CD4-positive, alpha-beta T cell treated with Interleukin-15 for 4 hours (primary cell): ENCODE measurements at places on chromosomes 2 and 18.
A peak's percentile ranks its signal among the peaks of the same experiment; 100 is the strongest.

DNA sequence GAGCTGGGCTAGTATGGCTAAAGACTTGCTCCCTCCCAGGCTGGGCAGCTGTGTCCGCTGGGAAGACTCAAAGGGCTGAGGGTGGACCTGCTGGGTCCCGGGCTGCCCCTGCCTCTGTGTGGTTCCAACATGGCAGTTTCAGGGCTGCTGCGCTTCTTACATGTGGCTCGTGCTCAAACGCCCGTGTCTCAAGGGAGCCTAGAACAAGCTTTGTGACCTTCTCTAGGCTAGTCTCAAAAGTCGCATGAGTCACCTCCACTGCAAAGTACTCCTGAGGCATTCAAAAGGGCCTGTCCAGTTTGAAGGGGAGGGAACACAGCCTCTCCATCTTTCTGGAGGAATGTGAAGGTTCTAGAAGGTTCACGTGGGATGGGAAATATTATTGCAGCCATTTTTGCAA lies 44.7 kb upstream of the RAB31 start:
- DNase-seq: no peak

DNA sequence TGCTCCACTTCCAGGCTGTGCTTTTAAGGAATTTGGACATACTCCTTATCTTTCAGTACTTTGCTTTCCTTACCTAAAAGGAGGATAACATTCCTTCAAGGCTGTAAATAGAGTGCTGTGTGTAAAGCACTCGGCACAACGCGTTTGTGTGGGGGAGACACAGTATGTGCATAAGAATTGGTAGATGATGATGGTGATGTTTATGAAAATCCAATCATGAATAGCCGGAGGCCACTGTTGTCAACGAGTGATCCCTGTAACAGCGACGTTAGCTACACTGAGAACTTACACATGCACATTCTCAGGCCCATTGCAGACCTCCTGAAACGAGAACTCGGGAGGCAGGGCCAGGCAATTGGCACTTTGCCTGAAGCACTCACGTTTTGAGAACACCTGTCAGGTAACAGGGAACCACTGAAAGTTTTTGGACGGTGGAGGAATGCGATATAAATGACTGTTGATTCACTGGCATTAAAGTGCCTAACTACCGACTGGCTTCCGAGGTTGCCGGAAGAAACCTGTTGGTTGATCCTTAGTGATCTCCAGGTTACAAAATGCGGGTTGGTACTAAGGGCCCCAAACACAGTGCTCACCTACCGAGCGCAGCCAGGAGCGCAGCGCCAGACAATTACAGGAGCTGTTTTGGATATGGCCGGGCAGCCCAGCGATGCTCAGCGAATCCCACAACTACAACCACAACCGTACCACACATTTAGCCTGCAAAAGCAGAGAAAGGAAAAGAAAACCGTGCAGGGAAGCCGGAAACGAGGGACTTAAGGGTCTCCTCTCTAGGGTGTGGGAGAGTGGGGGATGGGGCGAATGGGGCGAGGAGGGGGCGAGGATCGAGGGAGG lies 1.0 kb upstream of the MAP4K4 start:
- DNase-seq: peak; percentile 20

GRCh38 chr2:128344101-128344500 lies 25.4 kb upstream of the HS6ST1 start:
- no peak for DNase-seq

DNA sequence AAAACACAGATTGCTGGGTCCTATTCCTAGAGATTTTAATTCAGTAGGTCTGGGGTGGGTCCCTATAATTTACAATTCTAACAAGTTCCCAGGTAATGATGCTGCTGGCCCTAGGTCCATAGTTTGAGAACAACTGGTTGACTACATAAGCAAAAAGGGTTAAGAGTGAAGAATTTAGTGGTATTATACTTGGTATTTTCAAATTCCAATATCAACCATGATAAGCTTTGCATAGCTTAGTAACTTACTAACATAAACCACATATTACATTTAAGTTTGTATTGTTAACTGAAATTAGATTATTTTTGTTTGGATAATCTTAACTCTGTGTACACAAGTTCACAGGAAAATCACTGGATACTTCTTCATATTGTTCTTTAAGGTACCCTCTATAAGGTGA lies 862.9 kb upstream of the ACVR2A start:
- DNase-seq: no peak

DNA sequence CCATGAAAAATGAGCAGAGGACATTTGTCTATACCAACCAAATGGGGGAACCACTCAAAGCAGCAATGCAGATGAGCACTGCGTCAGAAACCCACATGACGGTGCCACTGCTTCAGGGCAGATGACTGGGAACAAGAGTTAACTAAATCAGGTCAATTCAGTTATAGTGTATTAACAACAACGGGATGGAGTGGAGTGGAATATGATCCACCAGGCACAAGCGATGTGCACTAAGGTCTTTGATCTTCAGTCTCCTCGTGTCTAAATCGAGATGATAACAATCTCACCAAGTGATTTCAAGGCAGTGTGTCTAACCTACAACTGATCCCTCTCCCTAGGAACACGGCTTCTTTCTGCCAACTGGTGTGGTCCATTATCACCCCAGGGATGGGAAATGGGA lies 269.0 kb downstream of the RAD51AP2 start:
- no peak for DNase-seq
